ENCODE measurements at places on chromosomes 1 and 21. TPM values are rescaled to one million over a fixed set of nuclear protein-coding genes. Genes with fewer than 3 reads are reported as not detected.
A peak's percentile ranks its signal among the peaks of the same experiment; 100 is the strongest.

DNA sequence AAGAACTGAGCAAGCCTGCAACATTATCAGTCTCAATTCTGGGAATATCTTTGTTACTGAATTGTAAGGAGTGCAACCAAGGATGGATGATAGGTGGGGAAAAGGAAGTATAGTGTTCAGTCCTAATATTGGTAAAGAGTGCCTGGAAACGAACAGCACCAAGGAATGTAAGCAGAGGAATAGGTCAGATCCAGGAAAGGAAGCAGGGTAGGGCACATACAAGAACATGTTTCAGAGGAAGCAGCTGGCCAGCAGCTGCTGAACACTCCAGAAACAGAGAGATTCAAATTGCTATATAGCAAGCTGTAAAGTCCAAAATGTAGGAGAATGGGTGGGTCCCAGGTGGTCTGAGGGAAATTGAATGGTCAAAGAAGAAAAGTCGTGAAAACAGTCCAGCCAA lies 37.9 kb downstream of the CRB1 start:
- H3K27ac ChIP-seq: no peak overlapping the region
- DNase-seq: peak; percentile 9
- no peaks in the 10 kb centered on the region for H3K27me3 ChIP-seq
- no peaks in the 10 kb centered on the region for H3K36me3 ChIP-seq
- H3K4me1 ChIP-seq: no peaks in the 10 kb centered on the region

DNA sequence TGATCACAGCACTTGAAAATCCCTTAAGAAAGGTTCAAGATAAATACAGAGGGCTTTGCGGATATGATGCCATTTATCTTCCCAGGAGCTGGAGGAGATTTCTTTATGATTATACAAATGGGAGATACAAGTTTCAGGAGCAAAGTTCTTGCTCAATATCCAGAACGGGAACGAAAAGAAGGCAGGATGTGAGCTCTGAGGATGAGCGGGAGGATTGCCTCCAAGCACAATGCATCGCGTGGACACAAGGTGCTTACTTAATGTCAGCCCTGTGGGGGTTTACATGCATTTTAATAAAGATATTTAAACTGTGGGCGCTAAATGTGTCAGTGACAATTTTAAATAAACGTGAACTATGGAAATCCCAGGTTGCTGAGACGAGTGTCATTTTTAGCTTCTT lies 59.0 kb downstream of the SYT6 start:
- no peaks in the 10 kb centered on the region for H3K36me3 ChIP-seq
- DNase-seq: no peak
- H3K27me3 ChIP-seq: peaks cover 9% of the 10 kb centered on the region

Gene CCDC181
- polyA plus RNA-seq: 0.40 TPM

Gene KCNK1
- polyA plus RNA-seq: 0.48 TPM

DNA sequence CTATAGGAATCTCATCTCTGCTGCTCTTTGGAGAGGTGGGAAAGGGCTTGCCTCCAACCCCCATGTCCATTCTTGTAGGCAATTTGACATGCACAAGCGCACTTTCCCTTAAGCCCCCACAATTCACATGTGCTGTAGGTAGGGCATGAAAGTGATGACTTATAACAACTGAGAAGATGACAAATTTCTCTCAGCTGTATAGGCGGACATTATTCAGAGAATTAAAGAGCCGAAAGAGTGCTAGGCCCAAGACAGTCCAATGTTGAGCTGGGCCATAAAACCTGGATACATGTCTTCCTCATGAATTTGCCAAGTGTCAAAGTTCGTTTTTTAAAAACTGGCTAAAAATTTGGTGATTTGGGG lies 106.3 kb upstream of the LYPLAL1 start:
- H3K4me3 ChIP-seq: no peak overlapping the region
- H3K27ac ChIP-seq: no peak overlapping the region
- no peaks in the 10 kb centered on the region for H3K27me3 ChIP-seq
- peaks cover 2% of the 10 kb centered on the region for H3K4me1 ChIP-seq
- H3K36me3 ChIP-seq: no peaks in the 10 kb centered on the region

GRCh38 chr1:173333581-173333980 lies 126.5 kb upstream of the TNFSF4 start:
- no peaks in the 10 kb centered on the region for H3K36me3 ChIP-seq
- no peak overlapping the region for H3K27ac ChIP-seq
- peaks cover 9% of the 10 kb centered on the region for H3K4me1 ChIP-seq
- DNase-seq: no peak
- no peaks in the 10 kb centered on the region for H3K27me3 ChIP-seq
- H3K4me3 ChIP-seq: no peak overlapping the region

DNA sequence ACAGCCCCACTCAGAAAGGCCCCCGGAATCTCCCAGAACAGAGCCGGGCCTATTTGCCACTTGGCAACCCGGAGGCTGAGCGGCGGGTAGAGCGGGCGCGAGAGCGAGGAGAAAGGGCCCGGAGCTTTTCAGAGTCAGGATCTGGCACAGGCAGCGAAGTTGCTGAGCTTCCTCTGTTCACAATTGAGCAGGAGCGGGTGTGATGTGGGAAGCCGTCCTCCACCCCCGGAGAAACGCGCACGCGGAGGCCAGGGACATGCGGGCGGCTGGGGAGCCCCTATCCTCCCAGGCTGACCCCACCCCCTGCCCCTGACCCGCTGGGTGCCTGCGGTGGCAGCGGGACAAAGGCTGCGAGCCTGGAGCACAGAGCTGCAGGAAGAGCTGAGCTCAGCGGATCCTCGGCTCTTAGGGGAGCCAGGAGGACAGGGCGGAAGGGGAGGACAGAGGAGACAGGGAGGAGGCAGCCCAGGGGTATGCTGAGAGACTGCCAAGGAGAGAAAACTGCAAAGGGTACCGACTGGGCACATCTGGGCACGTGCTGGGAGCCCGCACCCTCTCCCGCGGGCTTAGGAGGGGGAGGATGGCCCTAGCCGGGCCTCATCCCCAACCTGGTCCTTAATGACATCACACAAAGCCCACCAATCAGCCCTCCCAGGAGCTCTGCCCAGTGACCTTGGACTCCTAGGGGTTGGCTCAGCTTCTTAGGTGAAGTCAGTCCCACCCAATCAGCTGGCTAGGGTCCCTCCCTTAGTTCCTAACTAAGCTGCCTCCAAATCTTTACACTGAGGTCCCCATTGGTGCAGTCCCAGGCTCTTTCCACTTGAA lies 9.3 kb downstream of the KIF21B start:
- H3K27me3 ChIP-seq: peaks cover 26% of the 10 kb centered on the region
- DNase-seq: no peak
- no peaks in the 10 kb centered on the region for H3K36me3 ChIP-seq

- no peaks in the 10 kb centered on the region for H3K36me3 ChIP-seq
- no peak overlapping the region for H3K4me3 ChIP-seq
- no peaks in the 10 kb centered on the region for H3K27me3 ChIP-seq
- H3K27ac ChIP-seq: no peak overlapping the region
Observed at GRCh38 chr21:30200000-30200399, 15.9 kb downstream of the CLDN8 start.
